ENCODE measurements at places on chromosomes 11 and 22.

DNA sequence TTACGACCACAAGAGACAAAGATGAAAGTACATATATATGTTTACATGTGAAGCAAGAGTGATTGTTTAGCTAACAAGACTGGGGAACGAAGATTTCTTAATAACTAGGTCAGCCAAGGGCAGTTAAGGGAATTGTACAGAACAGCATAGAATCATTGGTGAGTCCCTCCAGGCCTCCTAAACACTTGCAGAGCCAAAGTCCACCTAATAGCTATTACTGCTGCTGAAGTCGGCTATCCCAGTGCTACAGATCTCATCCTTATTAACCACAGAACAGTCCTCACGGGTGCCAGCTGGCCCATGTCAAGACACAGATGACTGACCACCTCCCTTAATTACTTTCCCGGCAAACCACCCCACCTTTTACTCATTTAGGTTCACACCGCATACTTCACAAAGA is 68.5 kb upstream of the OPCML start:
- DNase-seq = no peak

DNA sequence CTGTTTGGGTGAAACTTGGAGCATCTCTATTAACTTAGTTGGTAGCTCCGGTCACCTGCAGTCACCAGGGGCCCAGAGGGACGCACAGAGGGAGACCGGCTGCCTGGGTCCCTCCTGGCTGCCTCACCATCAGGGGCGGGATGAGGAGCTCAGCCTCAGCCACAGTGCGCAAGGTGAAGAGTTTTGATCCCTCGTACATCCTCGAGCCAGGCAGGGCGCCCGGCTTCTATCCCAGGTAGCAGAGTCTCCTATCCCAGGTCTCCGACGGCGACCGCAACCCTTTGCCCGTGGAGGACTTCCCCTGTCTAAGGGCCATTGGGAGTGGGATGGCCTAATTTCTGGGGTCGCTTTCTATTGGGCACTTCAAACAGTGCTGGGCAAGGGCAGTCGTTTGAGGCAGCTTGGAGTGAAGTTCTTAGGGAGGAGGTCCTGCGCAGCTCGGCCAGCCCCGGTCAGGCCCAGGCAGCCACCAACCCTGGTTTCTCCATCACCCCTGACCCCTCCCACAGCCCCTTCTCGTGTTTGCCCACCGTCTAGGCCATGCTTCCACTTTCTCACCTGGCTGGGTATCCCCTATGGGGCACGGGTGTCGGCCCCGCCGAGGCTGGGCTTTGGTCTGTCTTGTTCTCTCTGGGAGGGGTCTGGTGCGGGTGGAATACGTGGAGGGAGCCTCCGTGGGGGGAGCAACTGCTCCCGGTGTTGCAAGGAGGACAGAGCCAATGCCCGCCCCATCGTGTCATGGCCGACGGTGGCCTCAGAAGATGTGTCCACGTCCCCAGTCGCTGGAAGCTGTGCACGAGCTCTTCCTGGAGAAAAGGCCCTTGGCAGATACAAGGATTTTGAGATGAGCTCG is 3.6 kb upstream of the MRGPRG start:
- no peak for DNase-seq

DNA sequence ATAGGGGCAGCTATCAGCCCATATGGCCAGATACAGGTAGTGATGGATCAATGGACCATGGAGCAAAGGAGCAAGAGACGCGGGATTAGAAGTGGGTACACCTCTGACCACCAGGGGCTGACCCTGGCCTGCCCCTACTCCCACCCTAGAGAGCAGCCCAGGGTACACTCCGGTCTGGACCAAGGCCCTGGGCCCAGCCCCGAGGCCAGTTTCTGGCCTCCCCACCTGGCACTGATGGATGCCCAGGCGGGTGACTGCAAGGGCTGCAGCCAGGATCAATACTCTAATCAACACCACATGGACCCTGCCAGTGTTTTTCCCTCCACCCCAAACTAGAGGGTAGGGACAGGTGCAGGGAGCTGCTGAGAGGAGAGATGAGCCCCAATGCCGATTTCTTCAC is 74.1 kb upstream of the NECTIN1 start:
- no peak for DNase-seq

DNA sequence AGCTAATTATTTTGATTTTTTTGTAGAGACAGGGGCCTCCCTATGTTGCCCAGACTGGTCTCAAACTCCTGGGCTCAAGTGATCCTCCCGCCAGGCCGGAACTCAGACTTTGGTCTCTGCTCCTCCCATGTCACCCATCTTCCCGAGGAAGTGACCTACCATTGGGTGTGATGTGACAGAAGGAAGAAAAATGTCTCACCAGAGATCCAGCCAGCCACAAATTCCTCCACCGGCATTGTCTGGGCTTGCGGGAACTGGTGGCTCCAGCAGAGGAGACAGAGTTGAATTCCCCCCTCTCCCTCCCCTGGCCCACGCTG is 772 bp downstream of the SLC25A45 start:
- no peak for DNase-seq

- no peak for DNase-seq
Measured at GRCh38 chr11:8111636-8112035, 30.6 kb downstream of the TUB start.

GRCh38 chr22:37007651-37008050 is 11.6 kb downstream of the TST start:
- DNase-seq = no peak

- DNase-seq = no peak
Measured at GRCh38 chr11:19501631-19502030, 211.0 kb upstream of the NAV2 start.

GRCh38 chr11:126224647-126225294 is 13.2 kb downstream of the FAM118B start:
- no peak for DNase-seq

Measured in activated B cell treated with CpG ODN at 0.5 μM for 24 hours (primary cell).